Hematopoietic multipotent progenitor cell (in vitro differentiated cells): ENCODE measurements at places on chromosomes 13 and 19.

GRCh38 chr13:71503781-71504180 lies 363.2 kb downstream of the DACH1 start:
- DNase-seq = no peak

- DNase-seq = peak; percentile 35
Measured at GRCh38 chr13:29935309-29935981, 85.0 kb upstream of the UBL3 start.

- DNase-seq = no peak
Measured at GRCh38 chr19:16157601-16158000, 14.1 kb downstream of the HSH2D start.

GRCh38 chr13:27808851-27809550 lies 16.7 kb downstream of the GSX1 start:
- no peak for DNase-seq

DNA sequence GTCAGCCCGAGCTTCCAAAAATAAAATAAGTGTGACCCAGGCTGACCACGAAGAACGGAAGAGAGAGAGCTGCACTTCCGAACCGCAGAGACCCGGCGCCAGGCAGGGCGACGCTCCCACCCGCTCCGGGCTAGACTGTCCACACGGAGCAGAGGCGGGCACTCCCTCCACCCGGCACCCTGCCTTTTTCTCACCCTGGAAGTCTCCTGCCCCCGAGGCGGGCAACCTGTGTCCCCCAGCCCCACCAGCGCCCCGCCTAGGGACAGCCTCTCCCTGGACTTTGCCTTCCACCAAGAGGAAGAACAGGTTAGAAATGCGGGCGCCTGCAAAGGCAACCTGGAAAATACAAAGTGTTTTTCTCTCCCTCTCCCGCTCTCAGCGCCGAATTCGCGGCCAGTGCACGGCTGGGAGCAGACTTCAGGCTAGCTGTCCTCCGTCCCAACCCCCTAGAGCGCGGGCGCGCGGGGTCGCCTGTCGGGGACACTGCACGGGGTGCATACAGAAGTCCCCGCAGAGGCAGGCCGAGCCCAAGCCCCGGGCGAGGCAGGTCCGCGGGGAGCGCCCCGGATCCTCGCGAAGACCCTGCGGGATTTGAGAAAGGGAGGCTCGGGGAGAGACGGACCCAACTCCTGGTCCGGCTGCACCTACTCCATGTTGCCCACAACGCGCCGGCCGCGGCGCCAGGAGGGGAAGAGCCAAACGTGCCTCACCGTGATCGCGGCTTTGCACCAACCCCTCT lies 845 bp downstream of the SPRY2 start:
- peak; percentile 16 for DNase-seq

- no peak for DNase-seq
Measured at GRCh38 chr13:60019119-60019993, 144.4 kb downstream of the DIAPH3 start.

GRCh38 chr19:48133094-48133493 lies 22.5 kb upstream of the PLA2G4C start:
- DNase-seq = no peak
